ENCODE measurements at places on chromosomes 13 and 19.

DNA sequence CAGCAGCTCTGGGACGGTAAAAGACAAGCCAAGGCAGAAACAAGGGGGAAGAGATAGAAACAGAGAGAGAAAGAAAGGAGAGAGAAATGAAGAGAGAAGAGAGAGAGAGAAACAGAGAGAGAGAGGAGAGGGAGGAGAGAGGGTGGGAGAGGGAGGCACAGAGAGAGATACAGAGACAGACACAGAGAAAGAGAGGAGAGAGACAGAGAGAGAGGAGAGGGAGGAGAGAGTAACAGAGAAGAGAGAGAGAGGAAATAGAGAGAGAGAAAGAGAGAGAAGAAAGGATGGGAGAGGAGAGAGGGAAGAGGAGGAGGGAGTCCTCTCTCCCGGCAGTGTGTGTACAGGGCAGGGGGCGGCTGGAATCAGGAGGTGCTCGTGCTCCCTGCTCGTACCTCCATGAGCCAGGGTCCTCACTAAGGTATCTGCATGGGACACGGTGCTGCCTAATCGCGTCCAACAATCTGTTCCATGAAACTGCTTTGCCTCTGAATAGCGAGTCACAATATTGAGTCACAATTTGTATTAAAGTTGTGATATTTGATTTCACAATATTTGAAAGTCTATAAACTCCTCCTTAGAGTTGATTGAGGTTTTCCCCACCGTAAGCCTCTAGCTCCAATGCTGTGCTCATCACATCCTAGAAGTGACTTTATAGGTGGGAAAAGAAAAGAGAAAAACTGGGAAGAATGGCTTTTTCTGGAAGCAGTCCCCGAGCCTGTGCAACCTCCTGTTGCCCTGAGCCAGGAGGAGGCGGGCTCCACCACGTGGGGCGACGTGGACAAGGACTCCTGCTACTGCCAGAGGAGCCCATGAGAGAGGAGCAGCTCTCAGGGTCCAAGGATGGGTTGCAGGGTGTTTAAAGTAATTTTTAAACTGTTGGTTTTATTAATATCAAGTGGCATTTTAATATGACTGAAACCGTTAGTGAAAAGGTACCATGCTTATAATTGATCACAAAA is 81.7 kb upstream of the ARHGEF7 start:
- no peak for DNase-seq

DNA sequence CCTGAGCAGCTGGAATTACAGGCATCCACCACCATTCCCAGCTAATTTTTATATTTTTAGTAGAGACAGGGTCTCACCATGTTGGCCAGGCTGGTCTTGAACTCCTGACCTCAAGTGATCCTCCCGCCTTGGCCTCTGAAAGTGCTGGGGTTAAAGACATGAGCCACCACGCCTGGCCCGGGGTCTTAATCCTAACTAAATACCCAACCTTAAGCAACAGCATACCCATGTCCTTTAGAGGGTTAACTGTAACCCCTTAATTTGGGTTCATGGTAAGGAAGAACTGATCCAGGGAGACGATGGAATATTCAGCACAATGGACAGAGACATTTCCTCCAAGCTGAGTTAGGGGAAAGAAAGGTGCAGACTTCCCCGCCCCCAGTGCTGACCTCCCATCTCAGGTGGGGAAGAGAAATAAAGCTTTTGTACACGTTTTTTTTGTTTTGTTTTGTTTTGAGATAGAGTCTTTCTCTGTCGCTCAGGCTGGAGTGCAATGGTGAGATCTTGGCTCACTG is 8.7 kb upstream of the GALP start:
- no peak for DNase-seq

DNA sequence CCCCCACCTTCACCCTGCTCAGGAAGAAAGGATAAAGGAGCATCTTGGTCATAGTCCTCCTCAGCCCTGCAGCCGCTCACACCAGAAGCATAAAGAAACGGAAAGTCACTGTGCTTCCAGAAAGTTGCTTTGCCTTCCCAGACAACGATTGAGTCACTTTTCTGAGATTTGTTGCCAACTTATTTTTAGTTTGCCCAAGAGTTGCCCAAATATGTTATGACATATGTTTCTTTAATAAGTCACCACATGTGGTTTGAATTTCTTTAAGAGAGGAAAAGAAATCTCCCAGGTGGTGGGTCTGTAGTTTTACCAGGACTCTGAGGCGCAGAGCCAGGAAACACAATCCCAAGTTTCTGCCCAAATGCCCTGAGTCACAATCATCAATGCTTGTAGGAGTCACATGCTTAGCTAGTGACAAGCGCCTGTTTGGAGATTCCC is 63.4 kb upstream of the LRCH1 start:
- DNase-seq: no peak

- no peak for DNase-seq
These were observed 423.8 kb downstream of the KLF5 start for GRCh38 chr13:73482556-73482955.

DNA sequence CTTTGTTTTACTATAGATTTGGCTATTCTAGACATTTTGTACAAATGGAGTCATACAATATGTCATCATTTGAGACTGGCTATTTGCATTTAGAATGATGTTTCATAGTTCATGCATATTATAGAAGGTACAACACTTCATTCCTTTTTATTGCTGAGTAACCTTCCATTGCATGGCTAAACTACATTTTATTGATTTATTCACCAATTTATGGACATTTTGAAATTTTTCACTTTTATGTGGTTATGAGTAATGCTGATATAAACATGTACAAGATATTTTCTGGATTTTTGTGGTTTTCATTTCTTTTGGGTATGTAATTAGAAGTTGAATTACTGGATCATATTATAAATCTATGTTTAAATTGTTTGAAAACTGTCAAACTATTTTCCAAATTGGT is 710.3 kb upstream of the SLITRK5 start:
- no peak for DNase-seq

Measured in NCI-H526 (cell line).